ENCODE measurements at places on chromosomes 1 and 21.

DNA sequence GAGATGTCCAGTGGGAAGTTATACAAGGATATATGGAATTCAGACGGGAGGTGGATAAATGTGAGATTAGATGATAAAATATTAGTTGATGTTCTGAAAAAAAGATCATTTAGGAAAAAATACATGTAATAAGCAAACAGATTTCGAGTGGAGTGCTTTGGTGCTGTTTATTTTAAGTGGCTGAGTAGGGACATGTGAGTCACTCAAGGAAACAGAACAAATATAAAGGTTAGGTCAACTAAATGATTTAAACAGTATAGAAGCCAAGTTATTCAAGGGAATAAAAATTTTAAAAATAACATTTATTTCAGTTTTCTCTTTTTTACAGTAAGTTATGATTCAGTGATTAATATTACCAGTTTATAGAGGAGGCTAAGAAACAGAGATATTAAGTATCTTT, 1046.7 kb upstream of the B3GALT2 start:
- no peak for DNase-seq

- no peak for DNase-seq
Observed at GRCh38 chr1:224700918-224701531, 84.9 kb downstream of the CNIH3 start.

- no peak for DNase-seq
Observed at GRCh38 chr1:210151052-210151672, 81.4 kb upstream of the SERTAD4 start.

DNA sequence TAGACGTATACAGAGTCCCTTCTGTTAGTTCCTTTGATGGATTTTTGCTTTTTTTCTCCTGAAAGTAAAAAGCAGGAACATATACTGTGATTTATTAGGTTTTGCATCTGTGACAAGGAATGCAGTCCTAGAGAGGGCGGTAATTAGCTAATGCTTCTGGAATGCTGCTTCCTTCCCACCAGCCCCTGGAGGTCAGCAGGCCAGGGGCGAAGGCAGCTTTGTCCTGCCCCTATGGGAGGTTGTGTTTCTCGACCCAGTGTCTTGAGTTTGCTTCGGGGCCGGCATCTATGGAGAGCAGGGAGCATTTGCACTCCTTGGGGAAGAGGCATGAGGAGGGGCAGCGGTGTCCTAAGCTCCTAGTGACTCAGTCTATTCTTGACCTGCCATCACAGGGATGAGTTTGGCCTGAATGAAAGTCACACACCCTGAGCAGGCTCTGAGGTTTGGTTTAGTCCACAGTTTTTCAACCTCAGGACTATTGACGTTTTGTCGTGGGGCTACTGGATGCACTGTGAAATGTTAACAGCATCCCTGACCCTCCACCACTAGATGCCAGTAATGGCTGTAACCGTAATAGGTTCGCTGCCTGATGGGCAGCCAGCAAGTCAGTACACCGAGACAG, 85.0 kb upstream of the KCNJ15 start:
- no peak for DNase-seq

DNA sequence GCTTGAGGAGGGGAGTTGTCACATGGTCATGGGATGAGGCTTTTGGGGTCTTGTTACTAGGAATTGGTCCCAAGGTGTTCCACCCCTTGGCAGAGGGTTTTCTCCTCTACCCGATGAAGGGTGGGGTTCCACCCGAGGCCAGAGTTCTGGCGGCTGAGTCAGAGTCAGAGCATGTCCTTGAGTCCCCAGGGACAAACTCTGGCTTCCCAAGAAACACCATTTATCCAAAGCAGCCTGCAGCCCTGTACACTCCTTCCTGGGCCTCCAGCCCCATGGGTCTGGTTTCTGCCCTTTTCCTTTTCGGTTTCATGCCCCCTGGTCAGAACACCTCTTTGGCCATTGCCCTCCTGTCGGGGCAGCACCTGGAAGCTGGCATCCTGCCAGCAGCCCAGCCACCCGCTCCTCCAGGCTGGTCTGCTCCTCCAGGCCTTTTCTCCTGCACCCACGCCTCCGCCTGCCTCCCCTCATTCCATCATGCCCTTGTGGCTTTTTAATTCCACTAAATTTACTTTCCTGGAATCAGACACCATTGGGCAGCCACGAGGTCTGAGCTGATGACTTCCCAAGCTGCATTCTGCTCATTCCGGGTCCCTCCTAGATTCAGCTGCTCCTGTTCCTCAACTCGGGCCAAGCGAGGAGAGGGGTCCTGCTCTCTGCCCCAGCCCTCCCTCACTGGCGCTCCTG, 301.7 kb upstream of the VAMP3 start:
- DNase-seq = no peak

DNA sequence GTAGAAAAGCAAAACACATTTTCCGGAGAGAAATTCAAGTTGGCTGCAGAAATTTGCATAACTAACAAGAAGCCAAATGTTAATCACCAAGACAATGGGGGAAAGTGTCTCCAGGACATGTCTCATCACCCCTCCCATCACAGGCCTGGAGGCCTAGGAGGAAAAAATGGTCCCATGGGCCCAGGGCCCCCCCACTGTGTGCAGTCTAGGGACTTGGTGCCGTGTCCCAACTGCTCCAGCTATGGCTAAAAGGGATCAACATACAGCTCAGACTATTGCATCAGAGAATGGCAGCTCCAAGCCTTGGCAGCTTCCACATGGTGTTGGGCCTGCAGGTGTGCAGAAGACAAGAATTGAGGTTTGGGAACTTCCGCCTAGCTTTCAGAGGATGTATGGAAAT, 138.2 kb downstream of the USH2A start:
- DNase-seq = no peak

DNA sequence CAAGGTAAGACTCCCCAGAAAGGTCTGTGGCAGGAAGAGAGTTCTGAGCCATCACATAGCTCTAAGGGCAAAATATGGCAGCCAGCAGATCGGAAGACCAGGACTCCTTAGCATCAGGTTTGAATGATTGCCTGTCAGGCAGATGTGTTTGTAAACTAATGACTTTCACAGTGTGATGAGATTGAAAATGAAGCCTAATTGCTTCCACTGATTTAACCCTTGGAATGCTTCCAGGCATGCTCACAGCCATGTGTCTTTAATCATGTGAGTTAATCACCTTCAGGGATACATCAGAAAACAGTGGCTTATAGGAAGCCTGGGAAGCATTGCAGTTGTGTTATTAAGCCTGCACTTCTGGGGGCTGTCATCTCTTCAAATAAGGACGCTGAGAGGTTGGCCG, 82.8 kb downstream of the LRRC53 start:
- no peak for DNase-seq
